ENCODE measurements at places on chromosomes 1 and 21.

- peak; percentile 8 for DNase-seq
Measured at GRCh38 chr1:74771913-74772515, 39.1 kb downstream of the TYW3 start.

- no peak for DNase-seq
Measured at GRCh38 chr21:35348686-35349085, 299.6 kb upstream of the RUNX1 start.

DNA sequence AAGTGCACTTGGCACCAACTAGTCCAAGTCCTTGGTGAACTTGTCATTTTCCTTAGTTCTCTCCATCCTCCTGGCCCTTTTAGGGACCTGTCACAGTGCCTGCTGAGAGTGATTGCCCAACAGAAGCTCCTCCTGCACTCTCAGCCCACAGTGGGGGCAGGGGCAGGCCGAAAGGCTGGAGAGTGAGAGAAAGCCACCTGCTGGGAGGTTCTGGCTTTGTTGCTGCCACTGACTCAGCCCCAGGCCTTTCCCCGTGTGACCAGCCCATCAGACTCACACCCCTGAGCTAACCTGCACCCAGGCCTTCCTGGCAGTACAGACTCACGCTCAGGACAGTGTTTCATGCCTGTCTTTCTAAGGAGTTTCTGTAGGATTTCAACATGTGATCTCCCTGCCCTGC, 17.1 kb upstream of the PROK1 start:
- DNase-seq, result no peak

- DNase-seq, result no peak
Measured at GRCh38 chr1:113890816-113891215, 3.4 kb upstream of the BCL2L15 start.

- DNase-seq, result peak; percentile 29
Measured at GRCh38 chr1:23422241-23422877, 2.2 kb downstream of the TCEA3 start.

DNA sequence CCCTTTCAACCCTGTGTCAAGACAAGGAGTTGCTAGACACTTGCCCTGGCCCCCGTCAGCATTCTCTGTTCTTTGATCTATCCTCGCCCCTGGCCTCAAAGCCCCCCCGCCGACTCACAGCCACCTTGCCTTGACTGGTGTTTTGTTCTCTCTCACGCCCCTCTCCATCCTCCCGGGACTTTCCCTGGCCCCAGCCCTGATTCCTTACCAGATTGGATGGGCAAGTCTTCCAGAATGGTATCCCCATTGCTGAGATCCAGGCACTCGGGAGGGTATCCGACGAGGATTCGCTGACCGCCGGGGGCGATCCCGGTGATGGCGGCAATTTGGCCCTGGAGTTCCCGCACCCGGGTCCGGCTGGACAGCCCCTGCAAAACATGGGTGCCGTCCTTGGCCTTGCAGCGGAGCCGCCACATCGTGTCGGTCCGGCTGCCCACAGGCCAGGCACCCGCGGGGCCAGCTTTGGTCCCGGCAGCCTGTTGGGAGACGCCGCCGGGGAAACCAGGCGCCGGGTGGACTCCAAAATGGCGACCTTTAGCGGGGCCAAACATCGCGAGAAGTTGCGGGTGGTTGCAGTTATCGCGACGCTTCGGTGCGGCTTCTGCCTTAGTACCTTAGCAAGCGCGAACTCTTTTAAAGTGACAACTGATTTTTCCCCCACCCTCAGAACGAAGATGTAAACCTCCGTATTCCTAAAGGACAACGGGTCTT, 373 bp downstream of the YOD1 start:
- DNase-seq, result peak; percentile 94

Data from right kidney (tissue), 9 donors.